ENCODE measurements at places on chromosomes 13 and 19. TPM values are rescaled to one million over a fixed set of nuclear protein-coding genes. Genes with fewer than 3 reads are reported as not detected.

The DACT3 gene
- 18.4 TPM for polyA plus RNA-seq

The KLK3 gene
- not detected for polyA plus RNA-seq

The TPTE2 gene
- polyA plus RNA-seq: not detected

The ZNF534 gene
- polyA plus RNA-seq: not detected

The CNN1 gene
- polyA plus RNA-seq: 12.9 TPM

The MAST1 gene
- 0.22 TPM for polyA plus RNA-seq

The TNFSF11 gene
- polyA plus RNA-seq: not detected

The CLEC17A gene
- polyA plus RNA-seq: not detected

The GJA3 gene
- polyA plus RNA-seq: 0.16 TPM

The LIG4 gene
- polyA plus RNA-seq: 5.3 TPM

The CABP5 gene
- not detected for polyA plus RNA-seq

The PABPC3 gene
- 0.06 TPM for polyA plus RNA-seq

The HIPK4 gene
- not detected for polyA plus RNA-seq
